ENCODE measurements at places on chromosomes 7 and 10.

DNA sequence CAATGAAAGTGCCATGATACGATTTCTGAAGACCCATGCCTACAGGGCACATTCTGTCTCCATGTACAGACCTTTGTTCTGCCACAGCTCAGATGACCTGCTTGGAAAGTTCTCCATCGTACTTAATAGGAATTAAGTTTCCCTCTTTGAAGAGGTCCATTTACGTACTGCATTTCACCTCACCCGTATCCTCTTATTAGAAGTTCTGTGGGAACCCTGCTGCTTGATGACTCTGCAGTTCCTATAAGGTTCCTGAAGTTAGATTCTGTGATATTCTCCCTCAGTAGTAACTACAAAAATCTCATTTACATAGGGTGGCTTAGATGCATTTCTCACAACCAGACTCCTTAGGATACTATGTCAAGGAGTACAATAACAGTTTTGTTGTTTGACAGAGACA is 50.9 kb downstream of the MINDY3 start:
- no peak for DNase-seq

- DNase-seq, result no peak
These were observed 106.6 kb downstream of the GRB10 start for GRCh38 chr7:50676079-50676478.

- no peak for DNase-seq
These were observed 31.7 kb downstream of the TRIM24 start for GRCh38 chr7:138491612-138492386.

- DNase-seq, result no peak
These were observed 834.7 kb upstream of the KCND2 start for GRCh38 chr7:119438315-119438714.

DNA sequence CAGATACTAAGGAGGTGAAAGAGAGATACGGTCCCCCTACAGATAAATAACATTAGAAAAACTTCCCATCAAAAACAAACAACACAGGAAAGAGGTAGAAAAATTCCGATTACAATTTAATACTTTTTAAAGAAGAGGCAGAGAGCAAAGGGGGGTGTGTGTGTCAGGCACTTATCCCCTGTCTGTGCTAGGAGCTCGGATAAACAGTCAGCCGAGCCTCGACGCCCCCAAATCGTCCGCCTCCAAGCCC is 3.6 kb downstream of the PAX2 start:
- DNase-seq, result no peak

GRCh38 chr10:103917302-103918052 is 507 bp downstream of the STN1 start:
- no peak for DNase-seq
